GM23338 (cell line): ENCODE measurements at places on chromosomes 6 and 20. TPM values are rescaled to one million over a fixed set of nuclear protein-coding genes. Genes with fewer than 3 reads are reported as not detected.

Gene TEAD3
- 26.5 and 26.7 TPM in 2 replicates for total RNA-seq

DNA sequence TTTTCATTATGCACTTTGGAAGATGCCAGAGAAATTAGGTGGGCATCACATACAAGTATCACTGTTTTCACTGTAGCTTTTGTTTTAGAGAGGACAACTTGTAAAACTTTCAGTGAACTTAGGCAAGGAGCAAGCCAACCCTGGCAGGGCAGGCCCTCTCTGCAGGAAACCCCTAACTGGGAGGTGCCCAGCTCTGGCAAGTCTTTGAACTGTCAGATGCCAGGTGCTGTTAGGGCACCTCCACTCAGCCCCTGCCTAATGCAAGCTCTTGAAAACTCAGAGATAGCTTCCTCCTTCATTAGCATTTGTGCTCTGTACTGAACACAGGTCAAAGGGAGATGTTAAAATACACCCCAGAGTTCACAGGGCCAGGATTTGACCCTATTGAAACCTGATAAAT is 774.2 kb upstream of the FLRT3 start:
- no peaks in the 10 kb centered on the region for H3K27me3 ChIP-seq
- DNase-seq, result no peak
- H3K4me1 ChIP-seq, result no peaks in the 10 kb centered on the region
- H3K36me3 ChIP-seq, result no peaks in the 10 kb centered on the region
- H3K27ac ChIP-seq, result no peak overlapping the region
- no peak overlapping the region for H3K4me3 ChIP-seq

DNA sequence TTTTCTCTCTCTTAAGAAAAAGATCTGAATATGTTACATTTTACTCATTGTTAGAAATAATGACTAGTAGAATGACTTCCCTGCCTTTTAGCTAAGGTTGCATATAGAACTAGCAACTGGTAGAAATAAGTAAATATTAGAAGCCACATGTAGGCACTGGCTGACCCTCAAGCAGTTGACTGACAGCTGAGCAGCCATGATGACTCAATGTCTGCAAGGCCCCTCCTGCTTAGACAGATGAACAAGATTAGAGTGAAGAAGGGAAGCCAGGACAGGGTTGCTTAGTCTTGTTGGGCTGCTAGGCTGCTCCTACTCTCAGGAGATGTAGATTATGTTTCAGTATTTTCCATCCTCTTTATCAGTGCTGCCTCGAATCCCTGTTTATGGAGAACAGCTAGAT is 6.5 kb downstream of the MEP1A start:
- no peak overlapping the region for H3K27ac ChIP-seq
- no peaks in the 10 kb centered on the region for H3K4me1 ChIP-seq
- DNase-seq, result no peak
- H3K36me3 ChIP-seq, result no peaks in the 10 kb centered on the region

Gene FOXA2
- not detected in 2 replicates for total RNA-seq

- no peak for DNase-seq
- no peaks in the 10 kb centered on the region; the same call in 1 of the 2 replicates for H3K36me3 ChIP-seq
These were observed 100.4 kb downstream of the CD83 start for GRCh38 chr6:14217728-14218518.

- no peak for DNase-seq
- no peaks in the 10 kb centered on the region for H3K36me3 ChIP-seq
- no peak overlapping the region for H3K27ac ChIP-seq
- no peak overlapping the region for H3K4me3 ChIP-seq
- H3K4me1 ChIP-seq, result no peaks in the 10 kb centered on the region
These were observed 19.1 kb downstream of the ZFP64 start for GRCh38 chr20:52172392-52173047.

DNA sequence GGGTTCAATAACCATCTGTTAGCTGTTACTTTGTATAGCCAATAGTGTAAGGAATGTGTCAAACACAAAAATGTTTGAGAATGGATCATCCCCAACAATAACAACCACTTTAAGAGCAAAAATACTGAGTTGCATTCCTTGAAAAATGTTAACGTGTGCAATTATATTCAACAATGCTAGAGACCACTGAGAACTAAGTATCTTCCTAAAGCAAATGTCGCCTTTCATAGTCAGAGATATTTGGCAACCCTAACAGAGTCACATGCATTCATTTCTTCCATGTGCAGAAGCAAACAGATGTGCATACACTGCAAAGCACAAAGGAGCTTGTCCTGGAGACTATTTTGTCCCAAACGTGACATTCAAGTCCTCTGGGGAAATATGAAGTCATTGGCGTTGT is 448.6 kb downstream of the GJA1 start:
- H3K27ac ChIP-seq, result no peak overlapping the region
- no peak overlapping the region for H3K4me3 ChIP-seq
- DNase-seq, result no peak
- H3K4me1 ChIP-seq, result peaks cover 9% of the 10 kb centered on the region
- H3K36me3 ChIP-seq, result no peaks in the 10 kb centered on the region

Gene DCDC2
- 0.50 and 0.59 TPM in 2 replicates for total RNA-seq

Gene EDN1
- 0.58 and 0.80 TPM in 2 replicates for total RNA-seq

DNA sequence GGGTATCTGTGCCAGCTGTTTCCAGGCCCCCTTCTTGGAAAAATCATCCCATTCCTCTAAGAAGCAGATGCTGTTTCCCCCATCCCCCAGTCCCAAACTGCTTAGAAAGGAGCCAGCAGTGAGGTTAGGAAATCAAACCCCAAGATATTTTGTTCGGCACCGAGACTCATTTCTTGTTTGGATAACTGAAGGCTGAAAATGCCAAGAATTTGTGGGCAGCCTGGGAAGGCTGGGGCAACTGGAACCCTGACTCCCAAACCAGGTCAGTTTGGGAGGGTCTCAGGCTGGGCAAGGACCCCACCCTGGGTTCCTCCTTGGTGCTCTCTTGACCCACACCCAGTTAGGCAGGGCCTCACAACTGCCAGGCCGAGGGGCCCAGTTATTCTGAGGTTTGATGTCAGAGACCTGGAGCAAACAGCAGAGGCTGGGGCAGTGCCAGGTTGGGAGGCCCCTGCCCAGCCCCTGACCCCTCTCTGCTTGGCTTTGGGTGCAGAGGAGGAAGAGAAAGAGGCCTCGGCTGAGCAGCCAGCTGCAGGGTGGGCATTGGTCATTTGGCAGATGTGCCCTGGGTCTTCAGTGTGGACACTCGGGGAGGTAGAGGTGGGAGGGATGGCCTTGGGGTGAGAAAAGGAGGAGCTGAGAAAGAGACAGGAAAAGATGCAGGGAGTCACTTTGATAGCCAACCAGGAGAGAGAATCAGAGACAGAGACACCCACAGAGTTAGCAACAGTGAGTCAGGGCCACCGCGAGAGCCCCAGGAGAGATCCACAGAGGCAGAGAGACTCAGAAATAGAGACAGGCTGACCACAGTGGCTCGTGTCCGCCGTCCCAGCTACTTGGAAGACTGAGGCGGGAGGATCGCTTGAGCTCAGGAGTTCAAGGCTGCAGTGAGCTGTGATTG is 5.0 kb downstream of the ANGPT4 start:
- no peak overlapping the region for H3K27ac ChIP-seq
- no peaks in the 10 kb centered on the region for H3K4me1 ChIP-seq
- no peaks in the 10 kb centered on the region for H3K36me3 ChIP-seq
- no peak overlapping the region for H3K4me3 ChIP-seq

Gene CNR1
- 2.6 and 2.8 TPM in 2 replicates for total RNA-seq

GRCh38 chr20:58228484-58229197 is at the start of gene ANKRD60:
Gene ANKRD60, minus strand, starts transcription at chr20:58228653. Its CDS starts 0 bp downstream, at chr20:58228653.
- H3K4me1 ChIP-seq, result peaks cover 6% of the 10 kb centered on the region
- peak within 1 kb of the TSS; percentile 90 for H3K27ac ChIP-seq
- DNase-seq, result peak; percentile 83
- peaks cover 16% of the 10 kb centered on the region for H3K27me3 ChIP-seq
- no peaks in the 10 kb centered on the region for H3K36me3 ChIP-seq

- H3K27ac ChIP-seq, result no peak overlapping the region
- H3K4me3 ChIP-seq, result no peak overlapping the region
- no peak for DNase-seq
- H3K27me3 ChIP-seq, result no peaks in the 10 kb centered on the region
- no peaks in the 10 kb centered on the region for H3K36me3 ChIP-seq
These were observed 99.7 kb upstream of the RALGAPA2 start for GRCh38 chr20:20812136-20812535.

- H3K4me3 ChIP-seq, result no peak overlapping the region
- H3K4me1 ChIP-seq, result peaks cover 8% of the 10 kb centered on the region; the same call in 1 of the 2 replicates
- H3K27me3 ChIP-seq, result no peaks in the 10 kb centered on the region
- no peak overlapping the region for H3K27ac ChIP-seq
- DNase-seq, result no peak
These were observed 222.8 kb upstream of the CITED2 start for GRCh38 chr6:139597087-139597763.

DNA sequence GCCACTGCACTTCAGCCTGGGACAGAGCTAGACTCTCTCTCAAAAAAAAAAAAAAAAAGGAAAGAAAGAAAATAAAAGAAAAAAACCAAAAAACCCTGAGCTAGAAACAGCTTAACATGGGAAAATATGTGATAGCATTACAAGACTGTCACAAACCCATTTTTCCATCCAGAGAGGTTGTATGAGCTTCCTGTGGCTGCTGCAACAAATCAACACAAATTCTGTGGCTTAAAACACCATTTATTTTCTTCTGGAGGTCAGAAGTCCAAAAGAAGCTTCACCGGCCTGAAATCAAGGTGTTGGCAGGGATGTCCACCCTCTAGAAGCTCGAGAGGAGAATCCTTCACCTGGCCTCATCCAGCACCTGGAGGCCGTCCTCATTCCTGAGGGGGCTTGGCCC is 21.7 kb upstream of the SSR1 start:
- no peaks in the 10 kb centered on the region for H3K36me3 ChIP-seq
- DNase-seq, result no peak
- no peaks in the 10 kb centered on the region for H3K4me1 ChIP-seq
- no peak overlapping the region for H3K27ac ChIP-seq

Gene TTBK1
- total RNA-seq, result 1.1 and 1.2 TPM in 2 replicates

Gene FILIP1
- total RNA-seq, result 3.4 and 3.7 TPM in 2 replicates

DNA sequence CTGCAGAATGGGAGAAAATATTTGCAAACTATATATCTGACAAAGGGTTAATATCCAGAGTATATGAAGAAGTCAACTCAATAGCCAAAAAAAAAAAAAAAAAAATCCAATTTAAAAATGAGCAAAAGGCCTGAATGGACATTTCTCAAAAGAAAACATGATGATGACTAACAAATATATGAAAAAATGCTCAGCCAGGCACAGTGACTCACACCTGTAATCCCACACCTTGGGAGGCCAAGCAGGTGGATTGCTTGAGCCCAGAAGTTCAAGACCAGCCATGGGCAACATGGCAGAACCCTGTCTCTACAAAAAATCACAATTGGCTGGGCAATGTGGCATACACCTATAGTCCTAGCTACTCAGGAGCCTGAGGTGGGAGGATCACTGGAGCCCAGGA is 2.1 kb upstream of the ECHDC1 start:
- H3K4me1 ChIP-seq, result peaks cover 27% of the 10 kb centered on the region
- H3K27me3 ChIP-seq, result no peaks in the 10 kb centered on the region
- no peak overlapping the region for H3K4me3 ChIP-seq
- H3K27ac ChIP-seq, result no peak overlapping the region
- H3K36me3 ChIP-seq, result no peaks in the 10 kb centered on the region

Gene MYT1
- total RNA-seq, result 0.83 and 1.6 TPM in 2 replicates

Gene MTRF1L
- 17.0 and 20.5 TPM in 2 replicates for total RNA-seq

Gene IRAK1BP1
- 9.2 and 12.8 TPM in 2 replicates for total RNA-seq

- no peaks in the 10 kb centered on the region for H3K36me3 ChIP-seq
- H3K27me3 ChIP-seq, result no peaks in the 10 kb centered on the region
- DNase-seq, result no peak
- no peak overlapping the region for H3K27ac ChIP-seq
These were observed 26.4 kb downstream of the FRK start for GRCh38 chr6:116034327-116034726.

- H3K27ac ChIP-seq, result no peak overlapping the region
- no peaks in the 10 kb centered on the region for H3K27me3 ChIP-seq
- peaks cover 5% of the 10 kb centered on the region; the same call in 1 of the 2 replicates for H3K4me1 ChIP-seq
- no peaks in the 10 kb centered on the region for H3K36me3 ChIP-seq
- no peak overlapping the region for H3K4me3 ChIP-seq
These were observed 109.0 kb downstream of the SULF2 start for GRCh38 chr20:47676219-47676721.

DNA sequence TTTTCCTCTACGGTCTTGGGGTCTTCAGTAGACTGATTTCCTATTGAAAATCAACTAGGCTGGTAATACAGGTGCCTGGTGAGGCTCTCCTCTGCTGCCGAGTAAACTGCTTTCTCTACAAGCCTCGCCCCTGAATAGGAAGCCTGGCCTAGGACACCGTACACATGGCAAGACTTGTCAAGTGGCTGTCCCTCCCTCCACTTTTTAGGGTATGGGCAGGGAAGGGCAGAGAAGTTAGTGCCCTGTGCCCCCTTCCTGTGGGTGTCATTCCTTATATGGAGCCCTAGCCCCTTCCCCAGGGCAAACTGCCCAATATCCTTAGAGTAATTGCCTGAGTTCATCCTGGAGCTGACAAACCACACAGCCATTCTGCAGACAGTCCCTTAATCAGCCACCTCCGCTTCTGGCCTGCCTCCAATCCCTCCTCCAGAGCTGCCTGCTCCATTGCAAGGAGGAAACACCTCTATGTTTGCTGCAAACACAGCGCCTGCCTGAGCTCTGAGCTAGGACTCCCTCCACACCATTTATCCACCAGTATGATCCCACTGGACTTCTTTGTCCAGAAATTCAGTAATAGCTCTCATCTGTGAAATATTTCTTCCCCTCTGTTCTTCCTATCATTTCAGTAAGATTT is 93.1 kb downstream of the CHD6 start:
- no peaks in the 10 kb centered on the region for H3K4me1 ChIP-seq
- H3K27ac ChIP-seq, result no peak overlapping the region; the same call in 1 of the 2 replicates
- no peak for DNase-seq

Gene CD40
- 9.9 and 15.4 TPM in 2 replicates for total RNA-seq

DNA sequence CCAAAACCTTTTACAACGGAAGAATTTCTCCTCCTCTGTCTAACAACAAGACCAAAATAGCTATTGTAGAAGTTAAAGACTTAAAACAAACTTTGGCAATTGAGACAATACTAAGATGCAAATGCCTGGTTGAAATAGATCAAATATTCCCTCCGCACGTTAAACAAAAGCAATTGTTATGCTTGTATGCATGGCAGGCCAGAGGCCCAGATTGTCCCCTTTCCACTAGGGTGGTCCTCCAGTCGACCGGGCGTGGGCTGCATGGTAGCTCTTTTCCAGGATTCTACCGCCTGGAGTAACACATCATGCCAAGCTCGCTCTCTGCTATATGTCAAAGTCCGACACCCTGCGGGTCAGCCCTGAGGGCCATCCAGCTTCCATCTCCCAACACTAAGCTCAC is 234.7 kb downstream of the RNGTT start:
- no peak overlapping the region for H3K27ac ChIP-seq
- 0 out of 2 replicates have a peak overlapping the region, but pooled peaks have one; percentile 3 for H3K4me3 ChIP-seq
- DNase-seq, result peak; percentile 73
- H3K4me1 ChIP-seq, result peaks cover 45% of the 10 kb centered on the region
- peaks cover 17% of the 10 kb centered on the region; the same call in 1 of the 2 replicates for H3K27me3 ChIP-seq
- no peaks in the 10 kb centered on the region for H3K36me3 ChIP-seq

Gene PCIF1
- total RNA-seq, result 26.1 and 27.0 TPM in 2 replicates

- no peak overlapping the region for H3K4me3 ChIP-seq
- H3K36me3 ChIP-seq, result no peaks in the 10 kb centered on the region
- DNase-seq, result no peak
- no peaks in the 10 kb centered on the region for H3K27me3 ChIP-seq
These were observed 205.4 kb downstream of the PREX1 start for GRCh38 chr20:48622421-48622820.

GRCh38 chr6:151324488-151324825 is 66.9 kb downstream of the ZBTB2 start:
- H3K4me1 ChIP-seq, result peaks cover 5% of the 10 kb centered on the region; the same call in 1 of the 2 replicates
- H3K27ac ChIP-seq, result no peak overlapping the region
- no peak overlapping the region for H3K4me3 ChIP-seq
- DNase-seq, result no peak

Gene DSP
- total RNA-seq, result 42.5 and 43.7 TPM in 2 replicates
